ENCODE measurements at places on chromosomes 16 and 17.

DNA sequence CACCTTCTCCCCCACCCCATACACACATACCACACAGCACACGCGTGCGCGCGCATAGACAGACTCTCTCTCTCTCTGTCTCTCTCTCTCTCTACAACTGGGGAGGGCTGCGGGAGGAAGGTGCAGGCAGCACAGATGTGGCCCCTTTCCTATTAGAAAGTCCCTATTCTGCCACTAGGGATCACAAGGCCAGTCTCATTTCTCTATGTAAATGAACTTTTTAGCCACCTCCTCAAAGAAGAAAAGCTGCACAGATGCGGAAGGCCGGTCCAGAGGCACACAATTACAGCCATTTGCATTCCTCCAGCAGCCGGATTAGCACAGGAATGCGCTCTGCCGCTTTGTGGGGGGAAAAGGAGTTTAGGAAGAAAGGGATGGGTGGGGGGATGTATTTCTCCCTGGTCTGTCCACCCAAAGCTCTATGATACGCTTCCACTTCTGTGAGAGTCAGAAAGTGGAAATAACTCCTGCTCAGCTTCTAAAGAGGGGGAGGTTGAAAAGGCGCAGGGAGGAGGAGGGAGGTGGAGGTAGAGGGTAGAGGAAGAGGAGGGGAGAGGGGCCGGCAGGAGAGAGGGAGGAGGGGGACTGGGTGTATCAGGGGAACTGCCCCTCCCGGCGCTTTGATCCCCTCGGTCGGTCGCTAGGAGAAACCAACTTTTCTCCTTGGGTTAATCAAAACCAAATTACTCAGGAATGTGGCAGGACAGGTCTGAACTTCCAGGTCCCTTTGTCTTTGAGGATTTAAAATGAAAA is 11.7 kb downstream of the ZFHX3 start:
- DNase-seq: no peak

- no peak for DNase-seq
These were observed 897 bp upstream of the CYGB start for GRCh38 chr17:76538281-76538931.

- DNase-seq: no peak
These were observed 84.8 kb downstream of the MRM1 start for GRCh38 chr17:36686123-36686669.

GRCh38 chr17:38797158-38797490 is 2.2 kb downstream of the PIP4K2B start:
- no peak for DNase-seq

- DNase-seq: no peak
These were observed 43.1 kb downstream of the ANKFY1 start for GRCh38 chr17:4220655-4221054.

GRCh38 chr16:11992586-11993524 is 16.3 kb downstream of the SNX29 start:
- DNase-seq: no peak

DNA sequence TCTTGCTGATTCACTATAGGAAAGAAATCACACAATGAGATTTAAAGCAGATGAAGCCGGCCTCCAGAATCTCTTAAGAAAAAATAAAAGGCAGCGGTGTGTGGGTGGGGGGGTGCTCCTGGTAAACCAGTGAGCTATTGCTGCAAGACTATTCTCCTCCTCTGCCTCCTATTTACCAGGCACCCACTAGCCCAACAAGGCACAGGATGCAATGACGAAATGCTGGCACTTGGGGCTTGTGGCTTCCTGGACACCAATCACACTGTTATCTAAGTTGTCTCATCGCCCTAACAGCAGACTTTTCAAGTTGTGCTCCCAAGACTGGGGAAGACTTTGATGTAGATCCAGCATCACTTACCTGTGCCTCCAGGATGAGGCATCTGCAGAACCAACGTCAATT is 50.2 kb upstream of the NDRG4 start:
- no peak for DNase-seq

DNA sequence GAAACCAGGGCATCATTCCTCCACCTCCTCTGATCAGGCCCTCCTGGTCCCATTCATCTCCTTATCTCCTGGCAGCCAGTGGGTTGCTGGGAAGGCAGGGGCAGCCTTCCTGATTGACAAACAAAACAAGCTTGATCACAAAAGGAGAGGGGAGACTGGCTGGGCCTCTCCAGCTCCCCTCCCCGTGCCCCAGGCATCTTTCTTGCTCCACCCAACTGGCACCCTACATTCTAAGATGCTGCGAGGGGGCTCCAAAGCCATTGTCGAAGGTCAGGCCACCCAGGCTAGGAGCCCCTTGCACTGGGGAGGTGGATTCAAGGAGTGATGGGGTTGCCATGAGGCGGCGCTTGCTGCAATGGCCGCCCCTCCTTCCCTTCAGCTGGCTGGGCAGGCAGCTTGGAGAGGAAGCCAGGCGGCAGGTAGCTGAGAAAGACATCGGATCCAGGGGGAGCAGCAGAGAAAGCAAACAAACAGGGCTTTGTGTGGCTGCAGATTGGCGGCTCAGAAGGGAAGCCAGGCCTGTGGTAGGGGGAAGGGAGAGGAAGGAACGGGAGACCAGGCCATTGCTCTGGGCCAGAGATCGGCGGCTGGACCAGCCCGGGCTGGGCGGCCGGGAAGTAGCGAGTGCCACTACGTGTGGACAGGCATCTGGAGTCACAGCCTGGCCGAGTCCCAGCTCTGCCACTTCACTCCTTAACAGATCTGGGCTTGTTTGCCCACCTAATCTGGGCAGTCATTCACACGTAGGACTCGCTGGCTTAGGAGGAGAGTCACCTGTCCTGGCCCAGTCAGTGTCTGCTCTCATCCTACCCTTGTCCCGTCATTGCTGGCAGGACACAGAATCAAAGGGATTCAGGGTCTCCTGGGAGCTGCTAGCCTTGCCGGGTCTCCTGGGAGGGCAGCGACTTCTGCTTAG is 12.3 kb downstream of the RAI1 start:
- DNase-seq: no peak

Data from T1000 (cell line).